ENCODE measurements at places on chromosomes 13 and 19.

DNA sequence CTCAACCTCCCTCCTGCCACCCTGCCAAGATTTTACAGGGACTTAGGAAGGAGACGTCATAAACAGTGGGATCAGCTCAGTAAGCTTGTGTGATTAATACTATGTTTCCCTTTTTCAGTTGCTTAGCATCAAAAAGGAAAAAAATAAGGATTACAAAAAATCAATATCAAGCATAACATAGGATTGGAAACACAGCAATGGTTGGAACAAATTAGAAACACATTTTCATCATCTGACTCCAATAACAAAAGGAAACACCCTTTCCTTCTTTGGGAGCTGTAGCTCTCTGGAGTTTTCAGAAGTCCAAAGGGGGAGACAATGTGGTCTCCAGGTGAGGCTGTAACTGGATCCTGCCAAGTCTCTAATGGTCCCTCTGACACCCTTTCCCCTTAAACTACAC, 233.4 kb downstream of the B3GLCT start:
- DNase-seq: no peak

GRCh38 chr13:51562011-51562671, 22.1 kb upstream of the WDFY2 start:
- DNase-seq: no peak

DNA sequence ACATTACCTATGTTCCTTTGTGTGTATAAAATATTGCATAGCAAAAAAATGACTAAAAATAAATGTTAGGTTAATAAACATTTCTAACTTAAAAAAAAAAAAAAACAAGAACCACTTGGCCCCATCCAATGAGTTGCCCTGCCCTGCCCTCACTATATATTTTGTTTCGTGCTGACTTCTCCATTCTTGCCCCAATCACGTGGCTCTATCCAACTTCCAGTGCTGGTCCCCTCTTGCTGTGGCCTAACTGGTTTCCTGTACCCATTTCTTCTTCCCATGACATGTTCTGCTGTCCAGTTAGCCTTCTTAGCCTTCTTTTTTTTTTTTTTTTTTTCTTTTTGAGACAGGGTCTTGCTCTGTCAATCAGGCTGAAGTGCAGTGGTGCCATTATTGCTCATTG, 151.6 kb downstream of the FOXO1 start:
- DNase-seq: no peak

- no peak for DNase-seq
Observed at GRCh38 chr13:44874886-44875630, 114.2 kb downstream of the NUFIP1 start.

- DNase-seq: no peak
Observed at GRCh38 chr13:104286566-104287290, 1220.5 kb upstream of the SLC10A2 start.

GRCh38 chr13:113869263-113869662, 5.4 kb upstream of the GAS6 start:
- no peak for DNase-seq

DNA sequence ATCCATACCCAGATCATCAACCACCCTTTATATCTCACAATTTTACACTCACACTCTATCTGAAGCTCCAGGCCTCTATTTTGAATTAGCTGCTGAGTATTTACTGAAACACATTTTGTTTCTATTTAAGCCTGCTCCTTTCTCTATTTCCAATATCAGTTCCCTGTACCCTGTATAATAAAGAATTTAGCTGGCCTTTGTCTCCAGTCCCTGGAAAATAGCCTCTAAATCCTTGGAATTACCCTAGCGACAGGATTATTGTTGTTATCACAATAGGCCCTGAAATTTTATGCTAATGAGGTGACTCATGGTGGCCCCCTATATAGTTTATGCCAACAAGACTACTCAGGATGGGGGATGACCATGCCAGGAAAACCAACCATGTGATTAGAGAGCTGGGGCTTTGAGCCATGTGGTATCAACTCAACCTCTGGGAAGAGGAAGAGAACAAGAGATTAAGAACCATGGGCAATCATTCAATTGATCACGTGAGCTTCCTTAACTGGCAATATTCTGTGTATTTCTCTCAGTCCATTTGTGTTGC, 72.7 kb downstream of the KATNAL1 start:
- peak; percentile 8 for DNase-seq

GRCh38 chr13:95067303-95067702, 233.9 kb downstream of the ABCC4 start:
- DNase-seq: peak; percentile 47

- DNase-seq: no peak
Observed at GRCh38 chr13:77124423-77124822, 97.5 kb upstream of the FBXL3 start.

DNA sequence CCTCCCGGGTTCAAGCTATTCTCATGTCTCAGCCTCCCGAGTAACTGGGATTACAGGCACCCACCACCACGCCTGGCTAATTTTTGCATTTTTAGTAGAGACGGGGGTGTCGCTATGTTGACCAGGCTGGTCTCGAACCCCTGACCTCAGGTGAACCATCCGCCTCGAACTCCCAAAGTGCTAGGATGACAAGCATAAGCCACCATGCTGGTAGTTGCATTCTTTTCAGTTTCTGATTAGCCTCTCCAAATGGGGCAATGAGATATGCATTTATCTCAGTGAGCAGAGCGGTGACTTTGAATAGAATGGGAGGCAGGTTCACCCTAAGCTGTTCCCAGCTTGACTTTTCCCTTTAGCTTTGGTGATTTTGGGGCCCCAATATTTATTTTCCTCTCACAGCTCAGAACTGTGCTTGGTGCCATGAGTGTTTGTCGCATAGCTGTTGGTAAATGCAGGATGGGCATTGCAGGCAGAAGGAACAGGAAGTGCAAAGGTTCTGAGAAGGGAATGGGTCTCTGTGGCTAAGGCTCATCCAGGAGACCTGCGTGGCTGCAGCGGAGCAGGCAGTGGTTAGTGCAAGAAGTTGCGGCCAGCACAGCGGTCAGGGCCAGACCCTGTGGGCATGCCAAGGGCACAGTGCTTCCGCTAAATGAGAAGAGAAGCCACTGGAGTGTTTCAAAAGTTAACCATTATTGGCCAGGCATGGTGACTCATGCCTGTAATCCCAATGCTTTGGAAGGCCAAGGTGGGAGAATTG, 20.7 kb downstream of the LYPD3 start:
- DNase-seq: no peak

- DNase-seq: no peak
Observed at GRCh38 chr13:44576351-44577235, 463 bp upstream of the TSC22D1 start.

- DNase-seq: no peak
Observed at GRCh38 chr19:30679153-30679702, 307.0 kb downstream of the ZNF536 start.

GRCh38 chr13:53121919-53122318, 93.3 kb downstream of the OLFM4 start:
- no peak for DNase-seq

GRCh38 chr19:33280351-33280921, 21.9 kb downstream of the CEBPA start:
- DNase-seq: no peak

DNA sequence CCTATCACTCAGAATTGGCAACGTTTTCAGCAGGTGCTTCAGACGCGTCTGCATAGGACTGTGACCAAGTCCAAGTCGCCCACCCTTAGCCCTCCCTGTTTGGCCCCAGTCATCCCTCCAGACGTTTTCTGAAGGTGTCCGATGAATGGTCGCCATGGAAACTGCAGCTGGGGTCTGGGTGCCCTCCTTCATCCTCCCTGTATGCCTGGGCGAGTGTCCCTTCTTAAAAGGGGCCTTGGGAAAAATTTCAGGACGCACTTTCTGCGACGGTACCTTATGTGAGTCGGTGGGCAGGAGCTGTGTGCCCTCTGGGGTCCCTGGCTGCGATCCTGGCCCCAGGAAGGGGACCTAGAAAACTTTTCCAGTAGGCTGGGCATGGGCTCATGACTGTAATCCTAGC, 25.1 kb downstream of the MAN2B1 start:
- DNase-seq: no peak

GRCh38 chr19:43720936-43721335, 5.1 kb downstream of the IRGC start:
- peak; percentile 23 for DNase-seq

GRCh38 chr13:97976610-97977521, 23.4 kb downstream of the IPO5 start:
- DNase-seq: peak; percentile 32

DNA sequence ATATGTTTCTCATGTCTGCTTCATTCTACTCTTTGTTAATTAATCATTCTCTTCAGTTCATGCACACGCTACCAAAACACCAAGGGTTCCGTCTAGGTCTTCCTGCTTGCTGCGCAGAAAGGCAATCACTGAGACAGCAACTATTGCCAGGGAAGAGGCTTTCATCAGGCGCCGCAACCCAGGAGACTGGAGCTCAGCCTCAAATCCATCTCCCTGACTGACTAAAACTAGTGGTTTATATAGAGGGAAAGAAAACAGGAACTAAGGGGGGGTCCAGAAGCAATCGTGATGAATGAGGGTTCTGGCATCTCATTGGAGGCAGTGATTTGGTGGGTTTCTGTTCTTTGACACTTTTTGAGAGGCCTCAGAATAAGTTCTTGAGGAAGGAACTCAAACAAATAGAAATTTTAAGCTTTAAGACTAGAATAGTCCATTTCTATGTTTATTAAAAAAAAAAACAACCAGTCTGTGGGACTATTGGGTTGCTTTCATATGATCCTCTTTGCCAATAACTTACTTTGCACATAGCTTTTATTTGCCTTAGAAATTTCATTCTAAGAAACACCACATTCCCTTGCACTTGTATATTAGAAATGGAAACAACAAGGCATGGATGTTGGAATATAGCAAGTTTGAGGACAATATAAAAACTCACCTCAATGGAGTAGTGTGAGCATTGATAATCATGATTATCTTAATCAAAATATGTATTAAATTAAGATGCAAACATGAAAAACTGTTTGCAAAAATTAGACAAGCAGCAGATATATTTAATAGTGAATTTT, 691.2 kb upstream of the GPC6 start:
- no peak for DNase-seq

DNA sequence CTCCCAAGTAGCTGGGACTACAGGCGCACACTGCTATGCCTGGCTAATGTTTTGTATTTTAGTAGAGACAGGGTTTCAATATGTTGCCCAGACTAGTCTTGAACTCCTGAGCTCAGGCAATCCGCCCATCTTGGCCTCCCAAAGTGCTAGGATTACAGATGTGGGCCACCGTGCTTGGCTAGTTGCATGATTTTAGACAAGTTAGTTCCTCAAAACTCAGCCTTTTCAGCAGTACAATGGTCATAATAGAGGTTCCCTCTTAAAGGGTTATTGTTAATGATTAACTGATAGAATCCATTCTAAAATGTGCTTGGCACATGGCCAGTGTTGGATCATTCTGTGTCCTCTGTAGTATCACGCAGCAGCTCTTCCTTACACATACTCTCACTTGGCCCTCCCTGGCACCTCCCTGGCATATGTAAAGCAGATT, 19.5 kb upstream of the IFT88 start:
- no peak for DNase-seq

DNA sequence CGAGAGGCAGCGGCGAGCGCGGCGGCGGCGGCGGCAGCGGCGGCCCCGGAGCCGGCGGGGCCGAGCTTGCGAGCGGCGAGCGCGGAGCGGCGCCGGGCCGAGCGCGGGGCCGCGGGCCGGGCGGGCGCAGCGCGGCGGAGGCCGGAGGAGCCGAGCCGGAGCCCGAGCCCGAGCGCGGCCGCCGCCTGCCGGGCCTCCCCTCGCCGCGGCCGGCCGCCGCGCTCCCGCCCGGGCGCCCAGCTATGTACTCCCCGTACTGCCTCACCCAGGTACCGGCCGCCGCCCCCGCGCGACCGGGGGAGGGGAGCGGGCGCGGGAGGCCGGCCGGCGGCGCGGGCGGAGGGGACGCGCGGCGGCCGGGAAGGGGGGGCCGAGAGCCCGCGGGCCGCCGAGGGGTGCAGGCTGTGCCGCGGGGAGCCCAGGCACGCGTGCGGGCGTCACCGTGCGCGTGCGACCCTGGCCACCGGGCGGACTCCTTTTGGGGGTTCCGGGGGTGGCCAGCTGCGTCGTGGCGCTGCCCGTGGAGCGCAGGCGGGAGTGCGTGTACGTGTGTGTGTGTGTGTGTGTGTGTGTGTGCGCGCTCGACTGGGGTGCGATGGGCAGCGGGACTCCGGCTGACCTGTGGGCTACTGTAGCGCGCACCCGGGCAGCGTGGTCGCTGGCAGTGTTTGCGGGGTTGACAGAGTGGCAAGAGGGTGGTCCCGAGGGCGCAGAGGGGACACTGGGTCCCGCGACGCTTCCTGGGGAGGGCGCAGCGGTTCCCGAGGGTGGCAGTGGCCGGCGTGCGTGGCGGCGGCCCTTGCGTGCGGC, 526 bp downstream of the NFIX start:
- peak; percentile 49 for DNase-seq

GRCh38 chr19:55958356-55958755, 10.7 kb downstream of the NLRP8 start:
- DNase-seq: no peak

- DNase-seq: peak; percentile 31
Observed at GRCh38 chr13:109198585-109198984, 569.2 kb downstream of the MYO16 start.

- no peak for DNase-seq
Observed at GRCh38 chr19:45889210-45889885, 3.4 kb upstream of the IRF2BP1 start.

DNA sequence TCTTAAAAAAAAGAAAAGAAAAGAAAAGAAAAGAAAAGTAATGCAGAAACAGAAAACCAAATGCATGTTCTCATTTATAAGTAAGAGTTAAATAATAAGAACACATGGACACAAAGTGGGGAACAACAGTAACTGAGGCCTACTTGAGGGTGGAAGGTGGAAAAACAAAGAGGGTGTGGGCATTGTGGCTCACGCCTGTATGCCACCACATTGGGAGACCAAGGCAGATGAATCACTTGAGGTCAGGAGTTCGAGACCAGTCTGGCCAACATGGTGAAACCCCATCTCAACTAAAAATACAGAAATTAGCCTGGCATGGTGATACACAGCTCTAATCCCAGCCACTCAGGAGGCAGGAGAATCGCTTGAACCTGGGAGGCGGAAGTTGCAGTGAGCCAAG, 8.1 kb downstream of the ZNF708 start:
- DNase-seq: no peak

GRCh38 chr19:51019544-51019925, at the start of gene KLK10:
TSS of gene KLK10 (minus strand) at chr19:51019709. CDS start at chr19:51019130, 579 bp downstream.
- no peak for DNase-seq

- DNase-seq: peak; percentile 93
Observed at GRCh38 chr19:39409208-39410016, 2.8 kb downstream of the ZFP36 start.

DNA sequence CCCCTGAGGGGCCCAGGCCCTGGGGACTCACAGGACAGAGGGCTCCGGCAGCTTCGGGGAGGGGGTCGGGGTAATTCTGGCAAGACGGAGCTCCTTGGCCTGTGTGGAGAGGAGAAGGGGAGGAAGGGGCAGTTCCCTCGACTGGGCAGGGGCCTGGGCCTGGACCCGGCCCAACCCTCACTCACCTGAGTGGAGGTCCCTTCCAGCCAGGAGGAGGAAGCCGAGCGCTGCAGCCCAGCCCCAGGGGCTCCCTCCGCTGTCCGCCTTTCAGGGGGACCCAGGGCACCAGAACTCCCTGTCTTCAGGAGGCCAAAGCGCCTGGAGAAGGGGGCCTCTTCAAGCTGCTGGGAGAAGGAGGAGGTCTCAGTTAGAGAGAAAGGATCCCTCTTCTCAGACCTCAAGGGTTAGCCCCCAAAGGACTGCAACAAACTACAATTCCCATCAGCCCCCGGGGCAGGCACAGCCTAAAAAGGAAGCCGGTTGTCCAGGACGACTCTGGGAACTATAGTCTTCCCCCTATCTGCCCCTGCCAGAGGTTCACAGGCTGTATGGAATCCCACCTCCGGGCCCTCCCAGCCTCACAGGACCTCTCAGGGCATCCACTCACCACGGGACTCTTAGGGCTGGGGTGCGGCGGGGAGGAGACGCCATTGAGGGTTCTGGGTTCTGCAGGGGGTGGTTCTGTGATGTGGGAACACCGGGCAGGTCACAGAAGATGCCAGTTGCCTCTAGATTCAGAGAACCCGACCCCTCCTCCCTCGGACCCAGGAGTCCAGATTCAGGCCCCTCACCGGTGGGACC, 19.8 kb downstream of the EPS8L1 start:
- DNase-seq: no peak
